ENCODE measurements at places on chromosomes 5 and 9. TPM values are rescaled to one million over a fixed set of nuclear protein-coding genes. Genes with fewer than 3 reads are reported as not detected.

Gene MORN5
- total RNA-seq = not detected

Gene MSMP
- not detected for total RNA-seq

- peak; percentile 17 for DNase-seq
These were observed 174.3 kb upstream of the RORB start for GRCh38 chr9:74322661-74323314.

Gene PCDHB8
- total RNA-seq = not detected

DNA sequence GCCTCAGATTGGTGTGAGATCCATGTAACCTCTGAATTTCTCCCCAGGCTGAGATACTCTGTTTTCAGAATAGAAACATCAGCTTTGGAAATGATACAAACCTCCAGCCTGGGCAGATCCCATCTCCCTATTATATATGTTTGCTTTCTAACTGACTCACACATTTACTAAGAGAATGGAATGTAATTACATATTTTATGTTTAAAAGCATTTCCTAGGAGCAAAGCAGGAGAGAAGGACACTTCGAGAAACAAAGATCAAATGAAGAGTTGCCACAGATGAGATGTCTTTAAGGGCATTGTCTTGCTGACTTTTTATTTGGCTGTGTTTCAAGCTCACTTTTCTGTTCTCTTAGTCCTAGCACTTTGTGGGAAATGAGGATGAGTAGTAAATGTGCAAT is 96.3 kb downstream of the CDH18 start:
- DNase-seq = no peak

Gene NTRK2
- not detected for total RNA-seq

DNA sequence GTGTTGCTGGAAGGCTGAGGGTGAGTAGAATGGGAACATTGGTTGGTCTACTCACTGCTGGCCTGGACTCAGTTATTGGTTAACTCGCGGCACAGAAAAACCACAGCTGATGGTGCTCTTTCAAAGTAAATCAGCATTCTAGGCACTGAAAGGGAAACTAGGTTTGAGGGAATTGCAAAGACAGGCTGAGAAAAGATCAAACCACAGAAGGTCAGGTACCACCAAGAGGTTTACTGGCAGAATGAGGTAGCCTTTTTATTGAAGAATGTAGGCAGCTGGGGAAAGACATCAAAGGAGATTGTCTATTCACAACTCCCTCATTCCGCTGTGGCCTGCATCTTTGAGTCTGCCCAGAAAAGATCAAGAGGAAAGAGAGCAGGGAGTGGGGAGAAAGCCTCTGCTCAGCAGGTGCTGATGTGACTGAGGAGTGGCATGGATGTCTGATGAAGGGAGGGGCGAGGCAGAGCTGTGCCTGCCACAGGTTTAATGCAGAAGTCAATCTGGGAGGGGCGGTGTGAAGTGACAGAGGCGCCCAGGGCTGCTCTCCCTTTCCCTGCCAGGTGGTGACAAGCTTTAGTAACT is 255.5 kb downstream of the MAN2A1 start:
- no peak for DNase-seq

Gene PAEP
- total RNA-seq = not detected

- no peak for DNase-seq
These were observed 804 bp downstream of the MED10 start for GRCh38 chr5:6377582-6377904.

DNA sequence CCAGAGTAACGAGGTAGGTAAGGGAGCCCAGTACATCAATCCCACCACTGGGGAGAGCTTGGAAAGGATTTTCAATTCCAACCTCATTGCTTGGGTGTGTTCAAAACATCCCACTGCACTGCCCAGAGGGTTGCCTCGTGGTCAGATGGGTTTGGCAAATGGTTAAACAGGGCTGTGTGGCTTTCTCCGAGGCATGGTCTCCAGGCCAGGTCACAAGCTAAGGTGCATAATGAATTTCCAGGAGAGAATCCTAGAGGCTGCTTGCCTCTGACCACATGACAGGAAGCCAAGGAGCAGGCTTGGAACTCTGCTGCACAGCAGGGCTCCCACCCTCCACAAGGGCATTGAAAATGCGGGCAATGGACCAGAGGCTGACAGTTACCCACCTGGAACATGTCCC is 51.6 kb downstream of the DAP start:
- DNase-seq = no peak

Gene PKD2L2
- total RNA-seq = not detected

- DNase-seq = no peak
These were observed 128.7 kb upstream of the PIK3R1 start for GRCh38 chr5:68086857-68087256.

Gene PTGDS
- 7.8 TPM for total RNA-seq

GRCh38 chr5:131488463-131488862 is 146.6 kb downstream of the RAPGEF6 start:
- DNase-seq = no peak

DNA sequence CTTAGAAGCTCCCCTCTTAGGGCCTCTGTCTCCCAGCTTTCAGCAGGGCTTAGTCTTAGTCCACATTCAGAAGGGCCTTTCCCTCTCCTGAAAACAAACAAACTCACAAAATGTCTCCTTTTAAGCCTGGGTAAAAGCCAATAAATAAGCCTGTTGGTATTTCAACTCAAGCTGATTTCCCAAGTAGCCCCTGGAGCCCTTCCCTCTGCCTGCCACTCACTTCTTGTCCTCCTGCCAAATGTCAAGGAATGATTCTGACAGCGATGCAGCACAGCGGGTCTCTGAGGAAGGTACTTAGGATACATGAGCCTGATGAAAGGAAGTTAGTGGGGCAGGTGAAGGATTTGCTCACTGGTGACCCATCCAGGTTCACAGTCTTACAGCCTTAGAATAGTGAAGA is 210.5 kb downstream of the PJA2 start:
- DNase-seq = no peak

DNA sequence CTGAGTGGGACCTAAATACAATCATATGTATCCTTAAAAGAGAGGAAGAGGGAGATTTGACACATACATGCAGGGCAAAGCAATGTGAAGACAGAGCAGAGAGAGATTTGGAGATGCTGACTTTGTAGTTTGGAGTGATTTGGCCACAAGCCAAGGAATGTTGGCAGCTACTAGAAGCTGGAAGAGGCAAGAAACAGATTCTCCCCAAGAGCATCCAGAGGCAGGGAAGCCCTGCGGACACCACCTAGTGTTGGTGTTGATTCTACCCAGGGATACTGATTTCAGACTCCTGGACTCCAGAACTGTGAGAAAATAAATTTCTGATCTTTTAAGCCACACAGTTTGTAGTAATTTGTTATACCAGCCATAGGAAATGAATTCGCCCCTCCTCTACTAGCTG is 64.9 kb upstream of the OSMR start:
- no peak for DNase-seq

DNA sequence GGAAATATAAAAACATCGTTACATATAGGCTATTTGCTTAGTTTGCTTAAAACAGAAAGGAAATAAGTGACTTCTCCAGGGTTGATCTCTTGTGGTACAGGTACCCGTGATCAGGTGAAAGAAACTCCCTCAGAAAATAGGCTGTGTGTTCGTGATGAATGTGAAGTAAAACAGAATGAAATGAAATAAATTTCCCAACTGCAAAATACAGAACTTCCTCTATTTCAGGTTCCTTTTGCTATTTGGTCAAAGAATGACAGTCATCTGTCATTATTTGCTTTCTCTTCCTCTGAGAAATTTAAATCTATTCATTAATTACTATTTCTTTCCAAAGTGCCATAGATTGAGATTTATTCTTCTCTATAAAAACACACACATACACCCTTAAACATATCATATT is 408.1 kb downstream of the FAM170A start:
- DNase-seq = no peak

GRCh38 chr5:74328221-74328630 is 312.3 kb downstream of the ENC1 start:
- no peak for DNase-seq

- no peak for DNase-seq
These were observed 16.2 kb downstream of the SIL1 start for GRCh38 chr5:139181835-139182452.

DNA sequence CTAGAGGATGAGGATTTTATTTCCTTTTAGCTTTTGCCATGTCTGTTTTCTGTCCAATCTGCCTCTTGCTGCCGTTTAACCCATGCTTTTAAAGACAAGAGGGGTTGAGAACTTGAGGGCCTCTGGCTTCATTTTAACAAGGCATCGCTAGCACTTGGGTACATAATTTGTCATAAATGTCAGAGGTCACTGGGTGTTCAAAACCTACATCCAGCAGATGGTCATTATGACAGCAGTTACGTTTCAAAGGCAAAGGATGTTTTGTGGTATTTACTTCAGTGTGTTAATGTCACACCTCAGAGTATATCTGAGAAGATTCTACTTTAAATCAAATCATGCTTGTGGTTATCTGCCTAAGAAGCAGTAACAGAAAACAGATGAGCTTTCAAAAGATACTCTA is 918.3 kb downstream of the NR2F1-AS1 start:
- no peak for DNase-seq

- no peak for DNase-seq
These were observed 43.1 kb downstream of the NACC2 start for GRCh38 chr9:136051837-136052471.

DNA sequence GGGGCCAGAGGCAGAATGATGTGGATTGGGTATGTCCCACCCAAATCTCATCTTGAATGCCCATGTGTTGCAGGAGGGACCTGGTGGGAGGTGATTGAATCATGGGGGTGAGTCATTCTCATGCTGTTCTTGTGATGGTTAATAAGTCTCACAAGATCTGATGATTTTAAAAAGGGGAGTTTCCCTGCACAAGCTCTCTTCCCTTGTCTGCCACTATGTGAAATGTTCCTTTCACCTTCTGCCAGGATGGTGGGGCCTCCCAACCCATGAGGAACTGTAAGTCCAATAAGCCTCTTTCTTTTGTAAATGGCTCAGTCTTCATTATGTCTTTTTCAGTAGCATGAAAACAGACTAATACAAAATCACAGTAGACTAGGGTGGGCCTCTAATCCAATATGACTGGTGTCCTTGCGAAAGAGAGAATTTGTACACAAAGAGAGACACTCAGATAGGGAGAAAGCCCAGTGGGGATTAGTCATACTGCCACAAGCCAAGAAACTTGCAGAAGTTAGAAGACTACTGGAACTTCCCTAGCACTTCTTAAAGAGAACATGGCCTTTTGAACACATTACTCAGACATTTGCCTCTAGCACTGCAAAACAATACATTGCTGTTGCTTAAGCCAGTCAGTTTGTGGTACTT is 68.4 kb downstream of the ANXA1 start:
- no peak for DNase-seq

Gene NSMF
- 82.8 TPM for total RNA-seq

All from CD8-positive, alpha-beta T cell (primary cell).